Activated naive CD4-positive, alpha-beta T cell treated with anti-CD3 and anti-CD28 coated beads for 36 hours (primary cell): ENCODE measurements at places on chromosomes 2 and 18. TPM values are rescaled to one million over a fixed set of nuclear protein-coding genes. Genes with fewer than 3 reads are reported as not detected.
A peak's percentile ranks its signal among the peaks of the same experiment; 100 is the strongest.

DNA sequence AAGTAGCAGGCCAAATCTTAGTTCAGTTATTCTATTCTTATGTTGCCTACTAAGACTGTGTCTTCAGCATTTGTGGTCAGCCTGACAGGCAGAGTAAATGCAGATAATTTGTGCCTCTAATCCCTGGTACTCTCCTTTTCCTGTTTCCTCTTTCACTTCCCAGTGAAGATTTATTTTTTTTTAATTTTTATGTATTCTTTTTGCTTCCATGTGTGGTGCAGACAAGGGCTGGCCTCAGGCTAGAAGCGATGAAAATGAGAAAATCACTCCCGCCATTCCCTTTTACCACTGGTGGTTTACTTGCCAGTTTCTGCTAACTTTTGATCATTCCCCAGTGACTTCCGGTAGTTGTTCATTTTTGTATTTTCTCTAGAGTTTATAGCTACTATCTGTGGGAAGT is 30.9 kb downstream of the DSEL start:
- no peak for DNase-seq

- no peak for DNase-seq
These were observed 97.1 kb downstream of the ASAP2 start for GRCh38 chr2:9303528-9304225.

DNA sequence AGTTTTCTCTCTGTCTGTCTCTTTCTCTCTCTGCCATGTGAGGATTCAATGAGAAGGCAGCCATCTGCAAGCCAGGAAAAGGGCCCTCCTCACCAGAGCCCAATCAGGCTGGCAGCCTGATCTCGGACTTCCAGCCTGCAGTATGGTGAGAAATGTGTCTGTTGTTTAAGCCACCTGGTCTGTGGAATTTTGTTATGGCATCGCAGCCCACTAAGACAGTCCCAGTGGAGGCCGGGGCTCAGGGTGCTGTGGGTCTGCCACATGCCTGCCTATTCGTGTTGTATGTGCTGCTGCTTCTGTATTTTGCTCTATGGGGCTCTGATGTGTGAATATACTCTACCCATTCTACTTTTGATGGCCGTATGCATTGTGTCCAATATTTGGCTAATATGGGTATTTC is 139.0 kb upstream of the HS6ST1 start:
- DNase-seq = no peak

- DNase-seq = no peak
These were observed 23.7 kb upstream of the CXCR4 start for GRCh38 chr2:136141510-136142149.

DNA sequence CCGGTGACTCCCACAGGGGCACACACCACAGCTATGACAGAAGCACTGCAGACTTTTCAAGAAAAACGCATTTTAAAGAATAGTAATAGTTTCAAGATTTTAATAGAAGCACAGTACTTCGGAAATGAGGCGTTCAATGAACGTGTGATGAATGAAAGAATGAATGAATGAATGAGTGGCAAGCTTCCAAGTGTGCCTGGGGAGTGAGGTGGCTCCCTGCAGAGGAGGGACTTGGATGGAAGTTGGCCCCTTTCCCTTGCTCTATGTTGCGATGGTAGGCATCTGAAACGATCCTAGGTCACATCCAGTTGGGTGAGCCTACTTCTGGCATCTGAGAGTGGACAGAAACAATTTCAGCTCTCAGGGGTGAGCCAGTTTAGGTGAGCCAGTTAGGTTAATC is 65.6 kb downstream of the NCKAP5 start:
- DNase-seq = no peak

DNA sequence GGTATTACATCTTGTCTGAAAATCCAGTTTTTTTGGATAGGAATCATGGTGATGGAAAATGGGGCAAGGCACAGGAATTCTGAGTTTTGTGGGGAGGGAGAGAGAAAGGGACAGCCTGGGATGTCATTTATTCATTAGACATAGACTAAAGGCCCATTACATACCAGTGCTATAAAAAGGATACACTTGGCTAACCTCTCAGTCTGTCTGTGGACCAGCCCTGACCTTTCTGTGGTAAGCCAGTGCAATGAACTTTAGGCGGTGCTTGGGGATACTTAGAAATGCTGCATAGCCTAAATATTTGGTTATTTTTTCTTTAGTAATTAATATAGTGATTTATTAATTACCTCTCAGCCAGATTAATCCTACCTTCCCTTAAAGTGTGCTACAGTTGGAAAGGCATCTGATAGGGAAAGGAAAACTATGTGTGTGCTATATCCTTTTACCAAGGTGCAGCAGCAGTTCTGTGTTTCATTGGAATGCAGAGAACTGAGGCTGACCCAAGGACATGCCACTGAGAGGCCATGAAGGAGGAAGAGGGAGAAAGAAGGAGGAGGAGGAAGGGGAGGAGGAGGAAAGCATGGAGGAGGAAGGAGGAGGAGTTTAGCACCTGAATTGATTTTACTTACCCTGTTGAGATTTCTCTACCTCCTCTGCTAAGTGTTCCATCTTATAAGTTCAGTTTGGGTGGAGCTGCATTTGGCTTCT is 37.5 kb downstream of the KCNS3 start:
- no peak for DNase-seq

GRCh38 chr2:1954061-1954460 is 209.7 kb upstream of the PXDN start:
- DNase-seq = no peak

GRCh38 chr2:33459745-33460144 is 16.7 kb upstream of the RASGRP3 start:
- no peak for DNase-seq

DNA sequence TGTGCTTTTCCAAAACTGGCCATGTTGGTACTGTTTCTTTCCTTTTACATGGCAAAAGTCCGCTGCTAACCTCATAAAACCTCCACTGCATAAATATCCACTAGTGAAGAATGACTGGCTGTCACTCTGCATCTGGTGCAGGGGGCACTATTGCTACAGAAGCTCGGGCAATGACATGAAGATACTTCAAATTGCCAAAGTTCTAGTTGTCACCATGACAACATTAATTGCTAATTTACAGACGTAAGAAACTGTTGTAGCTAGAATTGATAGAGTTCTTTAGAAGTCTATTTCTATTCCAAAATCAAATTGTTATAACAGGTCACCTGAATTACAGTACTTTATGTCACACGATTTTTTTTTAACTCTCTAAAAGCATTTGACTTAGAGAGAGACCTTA is 845 bp downstream of the CFAP210 start:
- DNase-seq = no peak

DNA sequence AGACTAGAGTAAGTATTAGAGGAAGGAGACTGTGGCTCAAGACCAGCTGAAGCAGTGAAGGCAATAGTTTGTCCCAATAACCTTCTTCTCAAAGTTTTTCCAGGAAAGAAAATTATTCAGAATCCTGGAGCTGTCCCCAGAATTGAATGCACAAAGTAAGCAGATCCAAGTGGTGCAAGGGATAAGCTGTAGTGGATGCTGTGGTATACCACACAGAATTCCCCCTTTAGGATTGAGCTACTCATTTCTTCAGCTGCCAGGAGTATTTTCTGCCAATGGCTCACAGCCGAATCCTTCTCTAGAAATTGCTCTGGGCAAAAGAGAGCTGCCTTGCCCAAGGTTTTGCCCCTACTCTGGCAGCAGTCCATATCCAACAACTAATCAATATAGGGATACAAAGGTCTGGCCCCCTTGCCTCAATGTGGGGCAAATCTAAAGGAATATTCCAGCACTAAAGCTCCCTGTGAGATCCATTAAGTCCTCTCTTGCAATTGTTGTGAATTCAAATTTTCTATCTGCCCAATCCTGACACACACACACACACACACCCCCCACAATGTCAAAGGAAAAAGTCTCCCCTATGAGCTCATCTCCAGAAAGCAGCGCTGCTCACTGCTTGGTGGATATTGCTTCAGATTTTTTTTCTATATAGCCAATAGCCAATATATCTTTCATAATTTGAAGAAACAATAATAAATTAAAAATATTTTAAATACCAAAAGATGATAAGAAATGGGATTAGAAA is 18.4 kb upstream of the TCF7L1 start:
- DNase-seq = no peak

GRCh38 chr2:188628989-188629752 is 337.5 kb downstream of the GULP1 start:
- no peak for DNase-seq

- no peak for DNase-seq
These were observed 2.9 kb upstream of the PKDCC start for GRCh38 chr2:42044939-42045338.

GRCh38 chr2:240889601-240890560 is 6.1 kb downstream of the MAB21L4 start:
- DNase-seq = no peak

GRCh38 chr2:28821295-28821958 is 10.8 kb downstream of the SPDYA start:
- DNase-seq = peak; percentile 81

DNA sequence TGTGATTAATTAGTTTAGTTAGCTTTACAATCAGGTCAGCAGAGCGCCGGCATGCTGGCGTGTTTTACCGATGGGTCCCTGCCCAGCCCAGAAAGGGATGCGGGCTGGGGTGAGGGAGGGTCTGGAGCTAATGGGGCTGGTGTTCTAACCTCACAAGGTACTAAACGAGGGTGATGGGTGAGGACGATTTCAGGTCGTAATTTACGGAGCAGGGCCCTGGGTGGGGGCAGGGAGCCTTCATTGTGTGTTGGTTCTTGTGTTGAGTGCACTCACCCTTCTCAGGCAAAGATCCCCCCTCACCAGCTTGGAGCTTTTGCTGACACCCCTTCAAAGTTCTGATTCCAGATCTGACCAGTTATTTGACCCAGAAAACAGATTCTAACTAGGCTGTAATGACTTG is 39.5 kb downstream of the PTGR3 start:
- no peak for DNase-seq

DNA sequence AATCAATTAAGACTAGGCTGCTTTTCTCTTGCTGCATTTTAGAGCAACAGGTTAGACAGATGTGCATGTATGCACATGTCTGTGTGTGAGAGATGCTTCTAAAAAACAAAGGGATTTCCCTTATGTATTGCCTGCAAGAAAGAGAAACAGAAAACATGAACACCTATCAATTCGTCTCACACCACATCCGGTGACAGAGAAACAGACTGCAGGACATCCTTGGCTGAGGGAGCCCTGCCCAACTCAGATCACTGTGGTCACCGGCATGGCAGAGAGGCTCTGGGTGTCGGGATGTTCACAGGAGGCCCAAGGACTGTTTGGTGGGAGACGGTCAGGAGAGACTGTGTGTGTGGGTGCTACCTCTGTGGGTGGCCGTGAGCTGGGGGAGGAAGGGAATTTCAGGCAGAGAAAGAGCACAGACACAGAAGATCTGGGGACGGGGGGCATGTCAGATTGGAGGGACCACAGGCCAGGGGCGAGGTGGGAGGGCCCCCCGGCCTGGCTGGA is 24.9 kb downstream of the FHL2 start:
- DNase-seq = peak; percentile 10

DNA sequence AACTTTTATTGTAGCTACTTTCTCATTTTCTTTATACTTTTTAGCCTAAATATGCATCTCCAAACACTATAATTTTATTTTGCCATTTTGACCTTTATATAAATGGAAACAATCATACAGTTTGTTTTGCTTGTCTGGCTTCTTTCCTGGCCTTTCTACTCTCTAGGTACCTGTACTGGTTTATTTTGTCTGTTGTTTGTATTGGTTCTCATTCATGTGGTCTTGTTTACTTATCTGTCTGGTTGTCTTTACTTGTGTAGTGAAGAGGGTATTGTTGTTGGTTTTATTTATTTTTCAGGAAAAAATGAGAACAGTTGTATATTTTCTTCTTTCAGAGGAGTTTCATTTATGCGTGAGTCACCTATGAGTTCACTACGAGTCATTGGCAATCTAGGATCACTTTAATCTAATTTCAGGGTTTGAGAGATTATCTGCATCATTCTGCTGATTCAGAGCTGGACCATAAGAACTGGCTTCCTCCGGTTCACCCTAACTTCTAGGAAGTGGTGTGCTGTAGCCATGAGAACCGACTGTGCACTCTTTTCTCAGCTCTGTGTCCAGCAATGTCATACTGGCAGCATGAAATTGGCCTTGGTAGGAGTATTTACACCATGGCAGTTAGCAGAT is 33.1 kb upstream of the HDAC4 start:
- peak; percentile 43 for DNase-seq

DNA sequence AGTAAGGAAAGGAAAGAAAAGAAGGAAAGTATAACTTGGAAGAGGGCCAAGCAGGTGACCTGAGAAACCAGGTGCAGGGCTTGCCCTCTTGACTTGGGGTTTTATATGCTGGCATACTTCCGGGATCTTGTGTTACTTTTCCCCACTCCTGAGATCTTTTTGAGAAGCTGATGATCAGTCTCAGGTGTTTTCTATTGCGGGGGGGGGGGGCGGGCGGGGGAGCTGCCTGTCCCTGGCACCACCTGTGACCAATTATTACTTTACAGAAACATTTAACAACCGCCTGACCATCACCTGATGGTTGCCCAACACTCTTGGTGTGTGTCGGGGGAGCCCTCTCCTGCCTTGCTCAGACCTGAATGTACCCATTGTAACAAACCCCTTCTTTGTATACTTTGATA is 6.9 kb upstream of the CASP10 start:
- DNase-seq = no peak

GRCh38 chr18:79576686-79577351 is 102.8 kb upstream of the CTDP1 start:
- DNase-seq = no peak

DNA sequence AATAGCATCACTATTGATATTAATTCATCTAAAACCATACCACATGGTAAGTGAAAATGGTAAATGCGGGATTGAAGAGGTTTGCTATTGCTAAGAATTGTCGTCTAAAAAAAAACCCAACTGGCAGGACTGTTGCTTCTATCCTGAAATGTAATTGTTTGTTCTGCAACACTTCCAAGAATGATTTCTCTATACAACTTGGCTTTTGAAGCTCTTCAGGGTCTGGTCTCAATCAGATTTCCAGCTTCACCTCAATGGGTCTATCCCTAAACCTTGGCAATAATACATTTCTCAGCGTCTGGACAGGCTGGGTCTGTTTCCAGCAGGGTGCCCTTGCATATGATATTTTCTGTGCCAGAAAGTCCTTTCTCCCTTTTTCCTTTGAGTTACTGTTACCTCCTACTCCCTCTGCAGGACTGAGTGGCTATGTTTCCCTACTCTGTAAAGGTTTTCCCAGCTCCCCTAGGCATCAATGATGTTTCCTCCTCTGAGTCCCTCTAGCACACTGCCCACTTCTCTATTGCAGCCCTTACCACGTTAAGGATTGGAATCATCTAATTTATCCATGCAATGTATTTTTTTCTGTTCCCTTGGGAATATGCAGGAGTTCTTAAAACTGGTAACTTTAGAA is 118.2 kb upstream of the REV1 start:
- no peak for DNase-seq

MC4R gene
- total RNA-seq = not detected

COPS8 gene
- total RNA-seq = 69.2 TPM

ALK gene
- not detected for total RNA-seq

CYP27A1 gene
- not detected for total RNA-seq

WNT10A gene
- total RNA-seq = 1.1 TPM

SOWAHC gene
- 0.38 TPM for total RNA-seq

PAIP2B gene
- total RNA-seq = 3.2 TPM

ANKRD29 gene
- not detected for total RNA-seq

LOXHD1 gene
- 0.05 TPM for total RNA-seq

PPP1R1C gene
- total RNA-seq = not detected

IL36RN gene
- total RNA-seq = not detected

C2orf81 gene
- total RNA-seq = 3.4 TPM
